Cardiac muscle cell (in vitro differentiated cells and primary cell): ENCODE measurements at places on chromosomes 6 and 20. TPM values are rescaled to one million over a fixed set of nuclear protein-coding genes. Genes with fewer than 3 reads are reported as not detected.

GRCh38 chr6:54353975-54354374, 45.7 kb downstream of the TINAG start:
- H3K4me1 ChIP-seq, result no peaks in the 10 kb centered on the region
- no peaks in the 10 kb centered on the region for H3K27me3 ChIP-seq
- H3K36me3 ChIP-seq, result no peaks in the 10 kb centered on the region
- no peak overlapping the region for H3K27ac ChIP-seq
- no peak for DNase-seq
- H3K4me3 ChIP-seq, result no peak overlapping the region

DNA sequence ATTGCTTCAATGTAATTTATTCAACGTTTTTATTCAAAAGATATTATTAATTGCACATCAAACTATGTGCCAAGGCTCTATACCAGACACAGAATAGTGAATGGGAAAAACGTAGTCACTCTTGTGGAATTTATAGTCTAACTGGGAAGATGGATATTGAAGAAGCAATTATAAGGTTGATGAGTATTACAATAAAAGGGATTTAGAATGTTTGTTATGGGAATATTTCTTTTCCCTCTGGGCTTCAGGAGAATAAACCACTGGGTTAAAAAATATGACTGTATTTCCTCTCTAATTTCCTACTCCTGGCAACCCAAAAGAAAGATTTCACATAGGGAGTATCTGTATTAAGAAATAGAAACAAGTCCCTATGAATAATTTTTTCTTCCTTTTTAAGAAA, 25.1 kb upstream of the UTRN start:
- peaks cover 11% of the 10 kb centered on the region for H3K4me1 ChIP-seq
- no peak for DNase-seq
- H3K36me3 ChIP-seq, result no peaks in the 10 kb centered on the region
- H3K27ac ChIP-seq, result no peak overlapping the region

DNA sequence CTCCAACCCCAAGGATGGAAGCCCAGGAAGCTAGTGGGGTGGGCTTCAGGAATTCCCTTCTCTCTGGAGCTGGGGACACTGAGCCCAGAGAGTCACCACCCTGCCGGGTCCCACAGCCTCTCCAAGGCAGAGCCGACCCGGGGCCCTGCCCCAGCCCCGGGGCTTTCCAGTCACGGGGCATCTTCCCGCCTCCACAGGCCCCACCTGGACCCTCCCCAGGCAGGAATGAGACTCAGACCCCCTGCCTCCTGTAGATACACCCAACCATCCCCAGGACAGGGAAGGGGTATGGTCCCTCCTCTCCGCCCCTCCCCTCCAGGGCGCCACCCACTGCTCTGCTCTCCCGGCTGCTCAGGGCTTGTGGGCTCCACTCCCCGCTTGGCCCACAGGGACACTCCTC, 53.3 kb downstream of the GRM4 start:
- no peaks in the 10 kb centered on the region for H3K27me3 ChIP-seq
- H3K4me3 ChIP-seq, result no peak overlapping the region
- H3K27ac ChIP-seq, result no peak overlapping the region
- H3K4me1 ChIP-seq, result no peaks in the 10 kb centered on the region

DNA sequence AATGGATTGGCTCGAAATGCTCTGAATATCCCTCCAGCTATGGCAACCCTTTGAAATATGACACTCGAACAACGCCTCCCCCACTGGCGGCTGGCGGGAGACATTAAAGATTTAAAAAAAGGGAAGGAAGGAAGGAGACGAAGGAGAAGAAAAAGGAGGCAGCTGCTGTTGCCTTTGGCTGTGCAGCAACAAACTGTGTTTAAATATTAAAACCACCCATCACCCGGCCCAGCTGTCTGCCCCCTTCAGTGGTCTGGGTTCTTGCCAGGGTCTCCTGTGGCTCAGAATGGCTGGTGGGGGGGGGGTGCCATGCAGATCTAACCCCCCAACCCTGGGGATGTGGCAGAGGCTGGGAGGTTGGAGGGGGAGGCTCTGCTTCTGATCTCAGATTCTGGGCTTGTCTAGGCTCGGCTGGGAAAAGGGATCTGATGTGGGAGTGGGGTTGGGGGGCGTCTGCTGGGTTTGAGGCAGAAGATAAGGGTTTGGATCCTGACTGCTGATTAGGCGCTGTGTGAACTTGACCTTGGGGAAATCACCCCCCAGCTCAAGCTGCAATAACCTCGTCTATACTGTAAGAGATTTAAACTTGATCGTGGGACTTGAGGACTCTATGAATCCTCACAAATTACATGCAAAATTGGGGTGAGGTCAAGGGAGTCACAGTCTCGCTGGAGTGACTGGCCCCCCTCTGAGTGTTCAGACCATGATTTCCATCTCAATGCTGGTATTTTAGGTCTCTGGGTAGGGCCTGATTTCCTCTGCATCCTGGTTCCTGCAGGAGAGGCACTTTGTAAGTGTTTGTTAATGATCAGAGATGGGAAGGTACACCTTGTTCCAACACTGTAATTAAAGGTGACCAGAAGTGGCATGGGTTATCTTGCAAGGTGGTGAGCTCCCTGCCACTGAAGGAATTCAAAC, 40.3 kb upstream of the BLCAP start:
- no peaks in the 10 kb centered on the region for H3K36me3 ChIP-seq
- peak; percentile 55 for DNase-seq
- H3K4me3 ChIP-seq, result no peak overlapping the region
- H3K27me3 ChIP-seq, result no peaks in the 10 kb centered on the region
- no peak overlapping the region for H3K27ac ChIP-seq

The RFX6 gene
- not detected in 2 replicates for total RNA-seq
